ENCODE measurements at places on chromosomes 12 and 14.

- no peak for DNase-seq
Measured at GRCh38 chr12:19642345-19642744, 203.1 kb downstream of the AEBP2 start.

DNA sequence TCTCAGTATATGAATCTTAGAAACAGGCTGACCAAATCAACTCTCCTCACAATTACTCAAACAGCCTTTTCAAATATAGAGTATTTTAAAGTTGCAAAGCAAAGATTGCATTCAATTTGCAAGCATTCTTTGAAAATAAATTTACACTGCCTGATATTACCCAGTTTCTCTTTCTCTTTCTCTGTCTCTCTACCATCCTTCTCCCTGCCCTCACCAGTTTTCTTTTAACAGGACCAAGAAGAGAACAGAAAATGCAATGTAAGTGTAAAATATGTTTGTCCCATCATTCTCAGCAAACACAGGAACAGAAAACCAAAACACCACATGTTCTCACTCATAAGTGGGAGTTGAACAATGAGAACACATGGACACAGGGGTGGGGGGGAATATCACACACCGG, 520.3 kb upstream of the USP15 start:
- no peak for DNase-seq

DNA sequence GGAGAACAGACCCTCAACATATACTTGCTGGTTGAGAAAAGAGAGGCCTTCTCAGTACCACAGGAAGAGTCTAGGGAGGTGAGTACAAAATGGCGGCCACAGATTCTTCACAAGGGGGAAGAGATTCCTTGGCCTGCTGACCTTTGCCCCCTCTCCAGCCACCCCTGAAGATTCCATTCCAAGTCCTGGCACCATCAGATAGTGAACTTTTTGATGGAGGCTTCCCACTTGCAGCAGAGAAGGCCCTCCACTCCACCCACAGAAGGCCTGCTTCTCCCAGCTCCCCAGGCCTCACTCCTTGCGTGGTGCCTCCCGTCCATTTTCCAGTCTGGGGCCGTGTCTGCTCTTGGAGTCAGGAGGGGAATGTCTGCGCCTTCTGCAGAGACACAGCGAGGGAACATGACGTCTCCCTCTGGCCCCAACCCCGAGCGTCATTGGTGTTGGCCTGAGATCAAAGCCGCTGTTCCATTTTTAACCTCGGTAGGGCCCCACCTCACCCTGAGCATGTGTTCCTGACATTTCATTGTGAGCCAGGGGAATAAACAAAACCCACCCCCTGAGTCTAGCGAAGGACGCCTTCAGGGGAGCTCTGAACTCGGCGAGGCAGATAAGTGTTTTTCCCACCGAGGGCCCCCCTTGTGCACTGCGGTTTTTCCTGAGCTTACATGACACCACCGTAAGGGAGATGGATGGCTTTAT, 268.7 kb upstream of the TBX3 start:
- DNase-seq = no peak

DNA sequence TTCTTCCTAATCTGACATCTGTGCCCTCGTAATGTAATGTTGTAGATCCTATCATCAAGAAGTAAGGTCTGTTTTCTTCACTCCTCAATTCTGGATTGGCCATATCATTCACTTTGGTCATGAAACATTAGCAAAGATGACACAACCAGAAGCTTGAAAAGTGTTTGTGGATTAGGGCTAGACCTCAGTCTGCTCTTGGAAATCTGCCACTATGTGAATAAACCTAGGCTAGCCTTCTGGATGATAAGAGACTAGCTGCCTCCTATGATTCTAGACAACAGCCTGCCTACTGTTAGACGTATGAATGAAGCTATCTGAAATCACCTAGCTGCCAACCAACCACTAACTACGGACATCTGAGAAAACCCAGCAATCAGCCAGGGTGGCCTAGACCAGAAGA, 38.7 kb upstream of the LYZ start:
- DNase-seq = no peak

- peak; percentile 43 for DNase-seq
Measured at GRCh38 chr12:57224973-57225679, 4.4 kb upstream of the SHMT2 start.

GRCh38 chr14:101030586-101030985, 127.1 kb upstream of the RTL1 start:
- DNase-seq = no peak

- no peak for DNase-seq
Measured at GRCh38 chr12:26564391-26564790, 268.6 kb downstream of the ITPR2 start.

GRCh38 chr12:52917800-52918199, 12.9 kb upstream of the KRT8 start:
- no peak for DNase-seq

DNA sequence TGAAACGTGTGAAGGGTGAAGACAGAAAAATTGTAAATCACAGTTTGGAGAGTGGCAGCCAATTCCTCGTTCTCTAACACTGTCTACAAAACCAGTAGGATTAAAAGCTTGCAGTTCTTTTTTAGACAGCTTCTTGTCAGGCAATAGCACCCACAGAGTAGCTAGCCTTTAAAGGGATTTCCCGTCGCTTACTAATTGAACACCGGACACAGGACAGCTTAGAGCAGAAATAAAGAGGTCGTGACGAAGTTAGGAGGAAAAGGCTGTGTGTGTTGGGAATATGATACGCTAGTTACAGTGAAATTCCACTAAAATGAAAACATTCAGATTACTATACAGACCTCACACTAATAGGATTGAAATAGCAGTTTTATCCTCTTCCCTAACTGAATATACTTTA, 149.1 kb upstream of the FLRT2 start:
- no peak for DNase-seq
